ENCODE measurements at places on chromosomes 3 and 15. TPM values are rescaled to one million over a fixed set of nuclear protein-coding genes. Genes with fewer than 3 reads are reported as not detected.

MAP6D1 gene
- 6.3 TPM for total RNA-seq

OR5K2 gene
- total RNA-seq: not detected

NR2F2 gene
- total RNA-seq: 22.0 TPM

UACA gene
- total RNA-seq: 39.4 TPM

Data from A549 treated with GW870086 at 1 μM for 4 hours (cell line).